ENCODE measurements at places on chromosomes 6 and 20. TPM values are rescaled to one million over a fixed set of nuclear protein-coding genes. Genes with fewer than 3 reads are reported as not detected.

MCCD1 gene
- total RNA-seq: not detected

STXBP5 gene
- 104 TPM for total RNA-seq

GRM4 gene
- total RNA-seq: 3.7 TPM

NOX3 gene
- total RNA-seq: not detected

FAM209B gene
- total RNA-seq: not detected

CYP24A1 gene
- total RNA-seq: not detected

BMP5 gene
- 2.7 TPM for total RNA-seq

SAMD5 gene
- total RNA-seq: 10.3 TPM

SLC12A5 gene
- total RNA-seq: 17.2 TPM

RAB32 gene
- 4.9 TPM for total RNA-seq

NRN1 gene
- total RNA-seq: 9.6 TPM
